Right renal cortex interstitium (tissue), 3 donors: ENCODE measurements at places on chromosomes 7 and 10. TPM values are rescaled to one million over a fixed set of nuclear protein-coding genes. Genes with fewer than 3 reads are reported as not detected.

GRCh38 chr7:127594490-127594889, 954 bp downstream of the FSCN3 start:
- no peak for DNase-seq

- DNase-seq, result peak; percentile 26
Observed at GRCh38 chr7:120725376-120726039, 132.4 kb downstream of the TSPAN12 start.

- DNase-seq, result no peak
Observed at GRCh38 chr10:97701438-97702069, 12.0 kb upstream of the MARVELD1 start.

DNA sequence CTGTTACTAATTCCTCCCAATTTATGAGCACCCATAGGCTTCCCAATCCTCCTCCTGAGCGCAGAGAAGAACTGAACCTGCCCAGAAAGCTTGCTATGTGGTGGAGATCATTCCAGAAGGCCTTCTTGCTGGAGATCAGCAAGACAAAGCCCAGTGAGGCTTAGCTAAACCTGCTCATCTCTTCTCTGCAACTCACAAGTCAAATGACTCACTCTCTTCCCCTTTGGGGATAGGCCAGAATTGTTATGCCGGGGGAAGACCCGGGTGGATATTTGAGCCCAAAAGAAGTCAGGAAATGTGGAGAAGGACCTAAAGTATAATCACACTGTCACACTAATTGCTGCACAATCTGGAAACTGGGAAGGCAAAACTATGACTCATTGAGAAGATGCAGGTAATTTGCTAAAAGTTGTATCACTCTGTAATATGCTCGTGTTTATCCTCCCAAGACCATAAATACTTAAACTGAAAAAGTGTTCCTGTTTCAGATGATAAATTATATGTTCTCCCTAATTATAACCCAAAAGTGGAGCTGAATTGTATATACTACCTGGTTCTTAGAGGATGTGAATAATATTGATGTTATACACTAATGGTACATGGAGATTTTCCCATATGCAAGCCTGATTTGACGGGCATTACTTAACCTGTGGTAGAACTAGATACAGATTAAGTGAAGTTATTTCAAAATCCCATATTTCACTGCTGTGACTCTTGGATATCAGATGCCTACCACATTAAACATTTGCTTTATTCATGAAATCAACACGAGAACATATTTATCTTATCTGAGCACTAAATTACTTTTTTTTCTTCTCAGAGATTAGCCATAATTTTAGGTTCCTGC, 6.4 kb downstream of the NEBL start:
- DNase-seq, result no peak

- no peak for DNase-seq
Observed at GRCh38 chr7:155166673-155167370, 96.7 kb downstream of the HTR5A start.

DNA sequence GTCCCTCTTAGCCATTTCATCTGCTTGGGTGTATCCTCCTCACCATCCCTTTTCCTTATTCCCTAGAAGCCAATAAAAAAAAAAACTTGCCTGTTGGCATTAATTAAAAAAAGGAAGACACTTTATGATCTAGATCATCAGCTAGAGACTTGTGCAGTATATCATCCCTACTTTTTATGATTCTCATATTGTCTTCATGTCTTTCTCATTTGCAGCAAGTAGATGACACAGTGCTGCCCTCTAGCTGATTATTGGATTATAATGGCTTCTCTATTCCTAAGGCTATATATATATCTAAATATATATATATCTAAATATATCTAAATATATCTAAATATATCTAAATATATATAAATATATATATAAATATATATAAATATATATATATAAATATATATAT, 272.4 kb upstream of the LRGUK start:
- no peak for DNase-seq

DNA sequence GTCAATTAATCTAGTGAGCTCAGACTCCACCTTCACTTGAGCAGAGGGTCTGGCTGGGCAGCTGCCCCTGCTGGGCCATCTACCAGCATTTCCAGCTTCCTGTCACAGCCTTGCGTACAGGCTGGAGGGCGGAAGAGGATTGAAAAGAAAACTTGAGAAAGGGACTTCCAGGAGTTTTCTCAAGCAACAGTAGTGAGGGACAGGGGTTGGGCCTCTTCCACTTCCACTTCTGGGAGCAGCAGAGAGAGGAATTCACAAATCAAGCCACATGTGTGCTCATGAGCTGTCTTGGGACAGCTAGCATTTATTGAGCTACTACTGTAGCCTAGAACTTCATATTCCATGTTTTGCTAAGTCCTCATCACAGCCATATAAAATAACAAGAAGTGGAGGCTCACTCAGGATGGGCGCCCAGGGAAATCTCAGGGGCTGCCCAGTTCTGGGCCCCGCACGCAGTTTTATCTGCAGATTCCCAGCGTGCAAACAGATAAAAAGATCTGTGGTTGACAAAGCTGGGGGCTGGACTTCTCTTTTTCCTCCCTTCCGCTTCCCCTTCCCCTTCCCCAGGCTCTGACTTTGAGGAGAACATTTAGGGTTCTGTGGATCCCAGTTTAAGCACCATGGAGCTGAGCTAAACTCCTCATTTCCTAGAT, 135.8 kb downstream of the RGS10 start:
- no peak for DNase-seq

DNA sequence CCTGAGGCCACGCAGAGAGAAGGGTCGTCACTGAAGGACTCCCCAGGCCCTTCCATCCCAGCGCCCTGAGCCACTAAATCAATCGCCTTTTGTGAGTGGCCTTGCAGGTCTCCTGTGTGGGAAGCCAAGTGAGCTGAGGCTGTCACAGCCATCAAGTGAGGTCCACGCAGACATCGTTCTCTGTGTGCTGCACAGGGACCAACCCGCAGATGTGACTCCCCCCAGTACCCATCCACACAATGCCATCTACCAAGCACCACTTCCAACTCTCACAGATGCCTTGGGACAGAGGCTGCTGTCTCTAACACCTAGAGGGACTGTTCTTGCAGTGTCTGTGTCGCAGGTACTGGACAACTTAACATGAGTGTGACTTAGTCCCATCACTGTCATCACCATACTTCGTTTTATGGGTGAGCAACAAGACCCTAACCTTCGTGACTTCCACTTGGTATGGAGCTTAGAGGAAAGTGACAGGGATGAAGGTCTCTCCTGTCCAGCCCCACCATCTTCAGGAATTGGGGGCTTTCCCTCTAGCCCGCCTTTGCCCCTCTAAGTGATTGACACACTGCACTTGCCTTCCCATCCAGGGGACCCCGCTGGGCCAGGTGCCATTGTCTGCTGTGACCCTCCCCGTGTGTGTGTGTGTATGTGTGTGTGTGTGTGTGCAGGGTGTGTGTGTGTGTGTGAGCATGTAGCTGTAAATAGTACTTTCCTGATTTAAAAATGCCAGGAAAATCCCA, 51.4 kb upstream of the TMEM72 start:
- no peak for DNase-seq

DNA sequence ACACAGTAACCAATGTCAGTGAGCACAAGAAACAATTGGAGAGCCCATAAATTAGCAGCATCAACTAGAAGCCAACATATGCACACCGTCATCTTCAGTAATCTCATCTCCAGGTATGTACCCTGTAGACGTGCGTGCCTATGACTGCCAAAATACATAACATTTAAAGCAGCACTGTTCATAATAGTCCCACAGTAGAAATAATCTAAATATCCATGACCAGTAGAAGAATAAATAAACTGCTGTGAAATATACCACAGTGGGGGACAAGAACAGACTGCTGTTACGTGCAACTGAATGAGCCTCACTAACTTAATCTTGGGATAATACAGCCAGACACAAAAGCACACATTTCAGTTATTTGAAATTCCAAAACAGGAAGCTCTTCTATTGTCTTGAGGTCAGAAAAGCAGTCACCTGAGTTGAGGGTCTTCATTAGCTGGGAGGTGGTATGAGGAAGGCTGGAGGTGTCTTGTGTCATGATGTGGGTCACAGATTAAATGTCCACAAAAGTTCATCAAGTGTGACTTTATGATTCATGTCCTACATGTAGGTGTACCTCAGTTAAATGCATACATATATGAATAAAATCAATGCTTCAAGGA, 454.2 kb upstream of the AKR1E2 start:
- no peak for DNase-seq

DNA sequence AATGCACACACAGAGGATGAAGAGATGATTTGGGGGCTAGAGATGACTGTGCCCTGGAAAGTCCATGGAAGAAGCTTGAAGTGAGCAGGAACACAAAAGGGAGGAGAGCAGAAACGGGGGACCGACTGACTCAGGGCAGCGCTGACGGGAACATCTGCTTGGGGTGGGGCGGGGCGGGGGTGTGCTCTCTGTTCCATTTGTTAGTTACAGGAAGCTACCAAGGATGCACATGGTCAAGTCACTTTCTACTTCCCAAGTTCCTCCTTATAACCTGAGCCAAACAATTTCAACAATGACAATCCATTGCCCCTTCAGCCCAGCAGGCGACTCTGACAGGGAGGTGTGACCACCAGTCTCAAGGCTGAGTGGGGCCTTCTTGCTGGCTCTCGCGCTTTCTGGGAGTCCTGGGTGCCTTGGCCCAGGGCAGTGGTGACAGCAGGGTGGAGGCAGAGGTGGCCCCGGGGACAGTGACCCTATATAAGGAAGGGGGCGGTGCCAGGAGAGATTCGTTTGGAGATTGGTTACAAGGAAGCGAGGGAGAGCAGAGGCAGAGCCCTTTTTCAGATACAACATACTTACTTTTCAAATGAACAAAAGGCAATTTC, 39.6 kb downstream of the CLEC2L start:
- DNase-seq, result no peak

DNA sequence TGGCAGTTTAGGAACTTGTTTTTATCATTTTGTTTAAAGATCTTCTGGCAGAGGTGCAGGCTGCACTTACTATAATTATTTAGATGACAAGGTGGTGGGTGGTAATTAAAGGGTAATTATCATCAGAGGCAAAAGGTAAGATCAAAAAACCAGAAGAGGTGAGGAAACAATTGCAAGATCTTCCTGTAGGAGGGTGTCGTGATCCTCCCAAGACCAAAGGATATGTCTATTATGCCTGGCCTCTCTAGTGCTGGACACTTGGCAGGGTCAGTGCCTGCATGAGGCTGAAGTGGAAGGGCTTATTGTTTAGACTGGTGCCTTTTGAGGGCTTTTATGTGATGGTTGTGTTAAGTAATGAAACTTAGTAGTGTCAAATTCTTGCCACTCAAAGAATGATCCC, 1.8 kb upstream of the WAPL start:
- DNase-seq, result no peak

GRCh38 chr10:72218726-72219125, 2.6 kb upstream of the ASCC1 start:
- DNase-seq, result no peak

GRCh38 chr10:131891196-131891928, 9.4 kb upstream of the PPP2R2D start:
- no peak for DNase-seq

- DNase-seq, result no peak
Observed at GRCh38 chr10:30028738-30029030, 30.7 kb downstream of the JCAD start.

DNA sequence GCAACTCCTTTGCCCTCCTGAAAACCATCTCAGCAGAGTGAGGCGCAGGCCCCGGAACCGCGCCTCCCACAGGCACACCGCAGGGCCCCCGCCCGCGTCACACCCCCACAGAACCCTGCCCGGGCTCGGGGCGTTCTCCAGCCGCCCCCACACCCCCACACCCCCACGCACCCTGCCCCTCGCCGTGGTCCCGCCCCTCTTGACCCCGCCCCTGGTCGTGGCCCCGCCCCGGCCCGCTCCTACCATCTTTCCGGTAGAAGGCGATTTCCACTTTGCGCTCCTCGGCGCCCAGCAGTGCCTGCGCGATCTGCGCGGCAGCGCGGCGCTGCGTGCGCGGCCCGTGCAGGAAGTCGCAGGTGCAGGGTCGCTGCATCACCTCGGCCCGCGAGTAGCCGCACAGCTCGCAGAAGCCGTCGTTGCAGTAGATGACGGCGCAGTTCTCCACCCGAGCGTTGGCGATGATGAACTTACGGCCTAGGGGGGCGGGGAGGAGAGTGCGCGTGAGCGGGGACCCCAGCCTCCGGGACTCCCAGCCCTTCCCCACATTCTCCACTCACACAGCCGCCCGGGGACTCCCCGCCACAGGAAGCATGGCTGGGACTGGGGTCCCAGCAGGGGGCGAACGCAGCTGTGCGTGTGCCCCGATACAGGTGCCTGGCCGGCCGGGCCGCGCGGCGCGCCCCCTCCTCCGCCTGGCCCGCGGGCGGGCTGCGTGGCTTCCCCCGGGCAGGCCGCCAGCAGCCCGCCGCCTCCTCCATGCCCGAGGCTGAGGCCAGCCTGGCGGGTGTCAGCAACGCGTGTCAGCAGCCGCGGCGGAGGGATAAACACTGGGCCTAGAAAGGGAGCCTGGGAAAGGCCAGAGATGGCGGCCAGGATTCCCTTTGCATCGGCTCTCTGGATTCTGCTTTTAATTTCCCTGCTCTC, 3.4 kb downstream of the KCNH2 start:
- DNase-seq, result no peak

GRCh38 chr7:43351683-43352082, 231.2 kb upstream of the STK17A start:
- DNase-seq, result no peak

DNA sequence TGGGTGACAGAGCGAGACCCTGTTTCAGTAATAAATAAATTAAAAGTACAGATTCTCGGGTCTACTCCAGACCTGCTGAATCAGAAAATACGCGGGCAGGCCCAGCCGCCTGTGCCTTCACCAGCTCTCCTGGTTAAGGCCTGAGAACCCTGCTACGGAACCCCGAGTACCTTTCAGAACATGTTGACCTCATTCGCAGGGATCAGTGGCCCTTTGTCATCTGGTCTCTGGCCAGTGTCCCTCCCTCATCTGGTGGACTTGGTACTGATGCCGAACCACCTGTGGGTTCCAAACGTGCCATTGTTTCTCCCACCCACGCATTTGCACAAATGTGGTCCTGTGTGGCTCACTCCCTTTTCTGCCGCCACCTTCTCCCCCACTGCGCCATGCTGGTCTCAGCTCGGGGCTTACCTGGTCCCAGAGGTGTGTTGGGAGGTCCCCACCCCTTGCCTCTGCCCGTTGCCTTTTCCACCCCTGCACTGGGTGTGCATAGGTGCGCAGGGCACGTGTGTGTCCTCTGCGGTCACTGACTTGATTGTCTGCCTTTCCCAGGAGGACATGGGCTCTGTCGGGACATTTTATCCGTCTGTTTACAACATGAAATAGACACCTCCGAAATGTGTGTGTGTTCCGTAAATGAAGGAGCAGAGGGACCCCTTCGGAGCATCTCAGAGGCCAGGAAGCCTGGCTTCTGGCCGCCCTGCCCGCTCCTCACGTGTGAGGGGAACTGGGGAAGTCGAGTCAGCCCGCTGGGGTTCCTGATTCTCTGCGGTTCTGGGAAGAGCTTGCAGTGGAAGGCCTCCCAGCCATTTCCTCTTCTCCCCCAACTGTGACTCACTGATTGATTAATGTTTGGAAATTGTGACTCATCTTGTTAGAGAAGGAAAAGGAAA, 135.2 kb downstream of the CUX1 start:
- DNase-seq, result no peak

Gene TSPAN12
- 210 TPM for polyA plus RNA-seq

Gene HTR5A
- not detected for polyA plus RNA-seq

Gene RHOBTB1
- polyA plus RNA-seq, result 76.7 TPM

Gene GPR26
- 0.01 TPM for polyA plus RNA-seq

Gene PSMA2
- 319 TPM for polyA plus RNA-seq

Gene MSS51
- 1.7 TPM for polyA plus RNA-seq

Gene MRC1
- polyA plus RNA-seq, result 11.3 TPM

Gene ARPC1A
- 101 TPM for polyA plus RNA-seq

Gene CFAP70
- polyA plus RNA-seq, result 12.0 TPM

Gene NPY4R2
- polyA plus RNA-seq, result not detected

Gene GJD4
- 0.11 TPM for polyA plus RNA-seq

Gene LIPJ
- 0.10 TPM for polyA plus RNA-seq

Gene FRAT2
- polyA plus RNA-seq, result 12.8 TPM
